ENCODE measurements at places on chromosomes 1 and 21.

GRCh38 chr1:183100361-183100974 is 77.2 kb downstream of the LAMC1 start:
- DNase-seq: no peak

GRCh38 chr1:59045137-59045536 is 251.8 kb upstream of the FGGY start:
- no peak for DNase-seq

- no peak for DNase-seq
Measured at GRCh38 chr21:30340714-30341573, 3.5 kb upstream of the KRTAP27-1 start.

DNA sequence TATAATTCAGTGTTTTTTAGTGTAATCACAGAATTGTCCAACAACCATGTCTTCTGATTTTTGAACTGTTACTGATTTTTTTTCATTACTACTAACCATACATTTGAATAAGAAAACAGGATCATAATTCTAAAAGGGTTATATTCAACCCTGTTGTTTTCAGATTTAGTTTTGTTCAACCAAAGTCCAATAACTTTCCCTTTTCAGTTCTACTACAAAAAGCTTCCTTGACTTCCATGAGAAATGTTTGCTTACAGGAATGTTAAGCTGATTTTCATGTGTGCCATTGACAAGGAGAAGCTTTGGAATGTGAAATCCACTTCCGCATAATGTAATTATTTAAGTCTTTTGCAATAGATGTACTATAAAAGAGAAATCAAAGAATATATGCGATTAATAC is 72.0 kb upstream of the ZNF326 start:
- DNase-seq: no peak

GRCh38 chr1:109111386-109112055 is 2.4 kb upstream of the ELAPOR1 start:
- DNase-seq: no peak

DNA sequence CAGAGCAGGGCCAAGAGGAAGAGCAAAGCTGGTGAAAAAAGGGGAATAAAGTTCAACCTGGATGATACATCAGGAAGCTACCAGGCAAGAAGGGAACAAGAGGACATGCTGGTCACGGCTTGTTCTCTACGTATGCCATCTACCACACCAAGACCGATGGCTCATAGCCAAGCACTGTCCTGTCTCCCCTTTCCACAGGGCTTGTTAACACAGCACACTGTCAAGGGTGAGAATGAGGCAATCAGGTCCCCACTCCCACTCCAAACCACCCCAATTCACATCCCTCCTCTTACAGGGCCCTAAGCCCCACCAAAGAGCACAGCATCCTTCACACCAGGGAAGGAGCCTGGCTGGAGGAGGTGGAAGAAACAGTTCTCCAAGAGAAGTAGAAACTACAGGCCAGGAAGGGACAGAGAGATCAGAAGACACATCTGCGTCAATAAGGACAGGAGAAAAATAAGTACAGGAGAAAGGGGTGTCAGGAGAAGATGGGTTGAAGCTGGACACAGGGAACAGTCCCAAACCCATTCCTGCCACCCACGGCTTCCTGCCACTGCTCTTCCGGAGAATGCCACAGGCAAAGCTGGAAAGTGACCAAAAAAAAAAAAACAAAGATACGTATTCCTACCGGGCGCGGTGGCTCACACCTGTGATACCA is 923 bp upstream of the SHC1 start:
- DNase-seq: no peak

GRCh38 chr1:231982871-231983587 is 356.4 kb downstream of the DISC1 start:
- DNase-seq: no peak

DNA sequence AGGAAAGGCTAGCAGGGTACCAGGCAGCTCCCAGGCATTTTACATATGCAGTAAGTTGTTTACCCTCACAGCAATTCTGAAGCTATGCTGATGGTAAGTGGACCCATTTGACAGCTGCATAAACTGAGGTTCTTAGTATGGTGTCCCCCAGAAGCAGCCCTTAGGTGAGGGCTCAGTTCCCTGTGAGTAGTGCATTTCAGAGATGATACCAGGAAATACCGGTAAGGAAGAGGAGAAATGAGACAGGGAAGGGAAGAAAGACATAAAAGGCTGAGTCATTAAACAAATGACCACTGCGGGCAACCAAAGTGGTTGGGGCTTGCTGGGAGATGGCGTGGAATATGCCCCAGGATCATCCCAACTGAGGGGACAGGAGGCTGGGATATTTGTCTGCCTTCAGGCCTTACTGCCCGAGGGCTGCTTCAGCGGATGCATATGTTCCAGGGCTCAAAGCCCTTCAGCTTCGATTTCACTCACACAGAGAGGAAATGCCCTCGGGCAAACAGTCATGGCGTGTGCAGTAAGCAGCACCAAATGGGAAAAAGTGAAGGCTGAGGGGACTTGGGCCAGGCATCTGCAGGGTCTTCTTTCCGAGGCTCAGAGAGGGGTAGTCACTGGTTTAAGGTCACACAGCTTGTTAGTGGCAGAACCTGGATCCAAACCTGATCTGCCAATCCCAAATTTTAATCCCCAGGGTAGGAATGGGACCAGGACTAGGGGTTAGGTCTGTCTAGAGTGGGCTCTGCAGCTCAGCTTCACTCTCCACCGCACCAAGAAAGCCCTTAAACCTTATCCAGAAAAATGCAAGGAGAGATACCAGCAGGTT is 133.7 kb upstream of the RUNX3 start:
- no peak for DNase-seq

DNA sequence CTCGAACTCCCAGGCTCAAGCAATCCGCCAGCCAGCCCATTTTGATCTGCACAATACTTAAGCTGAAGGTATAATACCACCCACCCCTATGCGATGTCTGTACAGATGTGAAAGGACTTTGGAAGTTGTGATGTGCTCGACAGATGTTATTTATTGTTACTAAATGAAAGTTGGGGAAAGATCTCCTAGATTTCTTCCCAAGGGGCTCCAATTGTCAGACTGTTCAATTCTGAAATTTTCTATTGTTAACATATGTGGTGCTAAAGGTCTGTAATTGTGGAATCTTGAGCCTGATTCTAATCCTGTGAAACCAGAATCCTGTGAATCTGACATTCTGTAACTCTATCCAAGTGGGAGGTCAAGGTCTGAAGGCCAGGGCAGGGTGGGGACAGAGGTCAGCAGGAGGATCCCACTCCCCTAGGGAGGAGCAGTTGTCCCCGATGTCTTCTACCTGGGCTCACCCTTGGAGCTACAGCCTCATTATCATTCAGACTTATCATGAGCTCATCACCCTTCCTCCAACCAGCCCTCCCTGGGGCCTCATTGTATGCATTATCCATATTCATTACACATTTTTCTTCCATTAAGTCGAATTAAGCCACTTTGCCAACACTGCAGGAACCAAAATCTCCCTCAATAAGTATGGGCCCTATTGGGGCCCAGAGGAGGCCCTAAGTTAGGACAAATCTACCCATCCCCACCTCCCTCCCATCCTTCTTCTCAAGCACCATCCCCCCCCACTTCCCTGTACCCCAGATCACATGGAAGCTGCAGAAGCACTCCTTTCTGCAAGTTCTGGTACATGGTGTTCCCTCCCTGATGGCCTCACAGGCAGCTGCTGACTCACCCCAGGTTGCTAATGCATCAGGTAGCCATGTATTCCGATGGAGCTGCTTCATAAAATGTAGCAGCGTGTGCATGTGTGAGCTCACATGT is 32.3 kb downstream of the SHISAL2A start:
- no peak for DNase-seq

- DNase-seq: no peak
Measured at GRCh38 chr1:101884621-101885020, 112.1 kb downstream of the OLFM3 start.

DNA sequence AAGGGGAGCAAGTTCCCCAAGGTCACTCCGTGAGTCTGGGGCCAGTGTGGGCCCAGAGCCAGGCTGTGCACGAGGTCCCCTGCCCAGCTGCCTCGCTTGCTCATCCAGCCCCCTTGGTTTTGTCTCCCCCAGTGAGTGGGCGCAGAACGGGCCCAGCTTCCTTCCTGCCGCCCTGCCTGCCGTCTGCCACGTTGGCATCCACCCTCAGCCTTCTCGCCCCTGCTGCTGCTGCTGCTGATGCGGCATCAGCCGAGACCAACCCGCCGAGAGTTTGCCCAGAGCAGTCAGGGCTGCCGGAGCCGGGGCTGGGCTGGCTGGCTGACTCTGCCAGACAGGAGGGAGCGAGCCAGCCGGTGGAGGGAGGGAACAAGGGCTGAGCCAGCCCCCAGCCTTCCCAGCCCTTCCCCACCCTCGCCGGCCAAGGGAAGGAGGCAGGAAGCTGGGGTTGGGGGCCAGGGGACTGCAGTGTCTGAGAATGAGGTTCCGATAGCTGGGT is 31.4 kb upstream of the WASF2 start:
- no peak for DNase-seq

DNA sequence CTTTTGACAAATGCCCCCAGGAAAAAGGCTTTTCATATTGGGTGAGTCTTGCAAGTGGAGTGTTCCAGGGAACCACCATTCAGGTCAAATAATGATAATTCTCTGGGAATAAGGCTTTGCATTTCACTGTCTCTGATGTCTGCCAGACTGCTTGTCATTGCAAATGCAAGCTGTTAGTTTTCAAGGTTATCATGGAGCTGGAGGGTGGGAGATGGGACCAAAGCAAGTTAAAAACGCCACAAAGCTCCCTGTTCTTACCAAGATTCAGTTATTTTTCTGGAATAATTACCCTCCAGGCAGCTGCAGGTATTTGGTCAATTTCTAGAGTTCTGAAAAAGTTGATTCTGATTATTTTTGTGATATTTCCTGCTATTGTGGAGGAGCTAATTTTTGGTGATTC is 210.1 kb downstream of the GPR52 start:
- DNase-seq: no peak

DNA sequence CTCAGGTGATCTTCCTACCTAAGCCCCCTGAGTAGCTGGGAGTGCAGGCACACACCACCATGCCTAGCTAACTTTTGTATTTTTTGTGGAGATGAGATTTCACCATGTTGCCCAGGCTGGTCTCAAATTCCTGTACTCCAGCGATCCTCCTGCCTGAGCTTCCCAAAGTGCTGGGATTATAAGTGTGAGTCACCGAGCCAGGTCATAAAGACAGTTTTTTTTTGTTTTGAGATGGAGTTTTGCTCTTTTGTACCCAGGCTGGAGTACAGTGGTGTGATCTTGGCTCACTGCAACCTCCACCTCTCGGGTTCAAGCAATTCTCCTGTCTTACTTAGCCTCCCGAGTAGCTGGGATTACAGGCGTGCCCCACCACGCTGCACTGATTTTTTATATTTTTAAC is 42.1 kb downstream of the KIF1B start:
- DNase-seq: peak; percentile 42

DNA sequence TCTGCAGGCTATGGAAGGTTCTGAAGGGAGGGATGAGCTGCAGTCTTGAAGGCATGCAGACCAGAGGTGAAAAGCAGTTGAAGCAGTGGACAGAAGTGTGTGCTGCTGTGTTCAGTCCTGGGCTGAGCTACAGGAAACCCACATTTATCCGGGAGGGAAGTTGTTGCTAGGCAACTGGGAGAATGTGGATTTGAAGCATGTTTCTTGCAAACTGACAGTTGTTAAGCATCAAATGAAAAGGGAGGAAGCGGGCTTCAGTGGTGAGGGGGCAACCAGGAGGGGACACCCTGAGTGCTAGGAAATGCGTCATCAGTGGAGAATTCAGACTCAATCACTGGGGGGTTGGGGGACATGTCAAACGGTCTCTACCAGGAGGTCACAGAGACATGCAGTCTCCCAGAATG is 28.7 kb downstream of the ABCA4 start:
- no peak for DNase-seq

DNA sequence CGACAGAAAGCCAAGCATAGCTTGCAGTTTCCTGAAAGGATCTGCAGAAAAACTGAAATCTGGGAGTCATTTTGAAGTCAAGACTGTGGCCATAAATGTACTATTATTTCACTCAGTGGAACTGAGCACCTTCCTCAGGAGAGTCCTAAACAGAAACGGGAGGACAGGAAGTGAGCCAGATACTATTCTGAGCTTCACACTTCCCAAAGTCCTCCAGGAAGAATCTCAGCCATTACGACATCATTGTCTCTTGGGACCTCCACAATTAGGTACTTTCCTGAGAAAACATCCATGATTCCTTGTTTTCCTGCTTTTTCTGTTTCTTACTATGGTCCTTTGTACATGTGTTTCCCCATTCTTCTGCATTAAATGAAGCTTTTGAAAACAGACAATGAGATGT is 299.2 kb upstream of the USP25 start:
- no peak for DNase-seq

DNA sequence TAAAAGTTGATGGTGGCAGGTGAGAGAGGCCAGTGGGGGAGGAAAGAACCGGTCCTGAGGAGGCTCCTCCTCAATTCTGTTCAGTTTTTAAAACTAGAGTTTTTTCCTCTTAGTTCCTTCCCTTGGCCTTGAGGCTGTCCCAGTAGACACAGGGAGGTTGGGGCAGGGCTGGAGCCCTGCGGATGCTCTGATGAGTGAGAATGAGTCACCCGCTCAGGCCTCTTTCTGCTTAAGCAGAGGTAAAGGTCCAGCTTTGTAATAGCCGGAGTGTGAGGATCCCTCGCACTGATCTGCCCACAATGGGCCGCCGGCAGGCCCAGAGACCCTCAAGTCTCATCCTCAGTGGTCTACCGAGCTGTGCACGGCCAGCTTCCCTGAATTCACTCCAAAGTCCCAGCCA is 49.6 kb upstream of the IRF2BP2 start:
- peak; percentile 55 for DNase-seq

GRCh38 chr1:3775490-3776230 is 3.1 kb downstream of the SMIM1 start:
- no peak for DNase-seq

GRCh38 chr1:187110351-187110750 is 281.6 kb downstream of the PLA2G4A start:
- DNase-seq: no peak

DNA sequence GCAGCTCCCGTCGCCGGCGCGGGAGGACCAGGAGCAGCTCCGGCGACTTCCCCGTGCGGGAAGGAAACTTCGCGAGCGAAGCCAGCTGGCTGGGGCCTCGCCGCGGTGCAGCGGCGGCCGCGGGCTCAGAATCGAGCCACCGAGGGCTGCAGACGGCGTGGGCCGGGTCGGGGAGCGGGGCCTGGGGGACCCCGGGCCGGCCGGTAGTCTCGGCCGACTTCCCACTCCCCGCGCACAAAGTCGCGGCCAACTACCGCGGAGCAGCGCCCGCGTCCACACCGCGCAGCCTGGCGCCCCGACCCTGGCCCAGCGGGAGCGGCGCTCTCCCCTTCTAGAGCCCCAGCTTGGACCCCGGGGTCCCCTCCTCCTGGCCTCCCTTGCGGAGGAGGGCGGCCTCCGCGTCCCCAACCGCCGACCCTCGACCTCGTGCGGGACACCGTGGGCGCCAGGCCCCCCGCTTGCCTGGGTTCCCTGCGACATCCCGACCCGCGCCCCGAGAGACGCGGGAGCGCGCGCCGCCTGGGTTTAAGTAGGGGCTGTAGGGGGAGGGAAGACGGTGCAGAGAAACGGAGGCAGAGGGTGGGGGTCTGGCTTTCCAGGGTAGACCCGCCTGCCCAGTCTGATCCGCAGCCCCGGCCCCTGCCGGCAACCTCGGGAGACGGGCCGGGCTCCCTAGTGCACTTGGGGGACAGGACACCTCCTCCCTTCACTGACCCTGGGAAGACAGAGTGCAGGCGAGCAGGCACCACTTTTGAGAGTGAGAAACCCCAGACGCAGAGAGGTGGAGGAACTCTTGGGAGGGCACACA is 4.7 kb downstream of the PRDM16 start:
- DNase-seq: no peak

Data from HS-27A (cell line).